ENCODE measurements at places on chromosomes 3 and 15.

DNA sequence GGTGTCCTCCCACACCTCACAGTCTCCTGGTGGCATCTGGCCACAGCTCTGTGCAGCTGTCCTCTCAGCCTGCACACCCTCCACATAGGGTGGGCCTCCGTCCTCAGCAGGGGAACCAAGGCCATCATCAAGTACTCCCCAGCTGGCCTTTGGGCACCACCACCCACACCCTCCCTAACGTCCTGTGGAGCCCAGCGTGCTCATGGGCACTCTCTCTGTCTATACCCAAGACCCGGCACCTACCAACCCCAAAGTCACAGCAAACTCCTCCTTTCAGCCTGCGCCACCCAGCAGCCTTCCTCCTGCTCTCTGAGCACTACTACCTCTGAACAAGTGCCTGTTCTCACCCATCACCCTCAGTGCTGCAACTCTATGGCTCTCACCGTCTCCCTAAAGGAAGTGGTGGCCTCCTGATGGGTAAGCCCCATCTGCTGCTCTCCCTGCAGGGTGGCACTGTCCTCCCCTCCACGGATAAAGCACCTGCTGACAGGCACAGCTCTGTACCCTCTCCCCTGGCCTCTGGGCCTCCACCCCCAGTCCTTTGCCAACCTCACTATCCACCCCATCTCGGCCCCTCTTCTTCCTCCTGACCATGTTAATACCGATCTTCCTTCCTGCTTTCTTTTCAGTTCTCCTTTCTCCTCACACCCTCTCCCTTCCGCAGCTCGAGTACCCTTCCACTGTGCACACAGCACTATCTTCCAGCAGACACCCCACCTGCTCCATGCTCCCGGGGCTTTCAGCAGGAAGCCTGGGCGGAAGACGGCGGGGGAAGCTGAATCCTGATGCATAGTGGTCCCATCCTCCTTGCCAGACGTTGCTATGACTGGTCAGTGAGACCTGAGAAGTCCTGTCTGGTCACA lies 31.5 kb downstream of the SLC41A3 start:
- DNase-seq: no peak

- no peak for DNase-seq
Observed at GRCh38 chr15:99385865-99386264, 134.6 kb downstream of the LRRC28 start.

DNA sequence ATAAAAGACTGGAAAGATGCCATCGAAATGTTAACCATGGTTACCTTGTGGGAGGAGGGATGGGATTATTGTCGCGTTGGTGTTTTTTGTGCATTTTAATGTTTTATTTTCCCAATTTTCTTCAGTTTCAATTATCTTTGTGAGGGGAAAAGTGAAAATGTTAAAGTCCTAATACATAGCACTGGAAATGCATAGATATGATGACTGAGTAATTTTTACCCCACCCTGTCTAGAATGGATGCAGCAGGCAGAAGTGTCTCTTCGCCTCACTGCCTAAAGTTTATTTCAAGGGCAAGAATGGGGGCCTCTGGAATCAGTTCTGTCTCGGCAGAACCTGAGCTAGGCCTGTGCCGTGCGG lies 11.5 kb downstream of the FOXL2 start:
- no peak for DNase-seq

GRCh38 chr3:101038880-101039279 lies 45.7 kb upstream of the ABI3BP start:
- DNase-seq: no peak

- no peak for DNase-seq
Observed at GRCh38 chr3:196327405-196327804, 9.4 kb upstream of the DYNLT2B start.

DNA sequence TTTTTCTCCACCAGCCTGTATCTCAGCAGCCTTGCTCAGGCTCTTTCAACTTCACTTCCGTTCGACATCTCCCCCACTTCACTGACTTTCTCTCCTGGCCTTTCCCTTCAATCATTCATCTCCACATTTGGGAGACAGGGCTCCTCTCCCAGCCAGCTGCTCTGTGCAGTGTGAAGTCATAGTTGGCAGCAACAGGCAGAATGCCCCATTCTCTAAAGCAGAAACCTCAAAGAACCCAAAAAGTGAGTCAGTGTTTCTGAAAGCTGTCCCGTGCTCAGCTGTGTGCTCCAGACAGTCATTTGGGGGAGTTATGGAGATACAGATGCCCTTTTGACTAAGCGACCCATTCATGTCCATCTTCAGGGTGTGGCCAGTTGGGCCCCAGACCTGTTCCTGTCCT lies 54.3 kb downstream of the NTRK3 start:
- no peak for DNase-seq

DNA sequence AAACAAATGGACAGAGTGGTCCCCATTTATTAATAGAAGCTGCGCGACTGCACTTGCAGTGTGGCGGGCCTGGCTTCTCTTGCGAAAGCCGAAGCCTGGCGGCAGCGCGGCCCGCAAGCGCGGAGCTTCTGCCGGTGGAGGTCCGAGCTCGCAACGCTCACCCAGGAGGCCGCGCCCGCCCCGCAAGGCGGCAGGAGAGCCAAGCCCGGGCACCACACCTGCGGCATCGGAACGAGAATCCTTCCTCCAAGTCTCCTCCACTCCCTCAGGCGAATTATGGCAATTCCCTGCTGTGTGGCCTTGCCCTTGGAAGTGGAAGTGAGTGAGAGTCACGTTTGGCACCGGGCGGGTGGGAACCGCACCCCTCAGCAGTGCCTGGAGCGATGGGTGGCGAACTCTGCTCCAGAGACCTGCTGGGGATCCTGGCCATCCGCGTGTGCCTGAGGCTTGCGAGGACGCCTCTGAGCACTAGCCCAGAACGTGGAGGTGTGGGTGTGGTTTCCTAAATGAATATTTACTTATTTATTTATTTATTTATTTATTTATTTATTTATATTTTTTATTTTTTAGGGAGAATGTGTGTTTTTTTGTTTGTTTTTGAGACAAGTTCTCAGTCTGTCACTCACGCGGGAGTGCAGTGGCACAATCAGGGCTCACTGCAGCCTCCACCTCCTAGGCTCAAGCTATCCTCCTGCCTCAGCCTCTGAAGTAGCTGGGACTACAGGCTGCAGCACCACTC lies 133.7 kb upstream of the UBE2E1 start:
- DNase-seq: no peak
